ENCODE measurements at places on chromosomes 7 and 10.

- DNase-seq, result no peak
Measured at GRCh38 chr7:144854839-144855424, 19.1 kb upstream of the TPK1 start.

- no peak for DNase-seq
Measured at GRCh38 chr7:150797661-150798060, 2.5 kb downstream of the TMEM176B start.

GRCh38 chr10:6101181-6101580 lies 12.3 kb downstream of the RBM17 start:
- DNase-seq, result no peak

GRCh38 chr10:4136121-4136520 lies 351.1 kb upstream of the KLF6 start:
- no peak for DNase-seq

DNA sequence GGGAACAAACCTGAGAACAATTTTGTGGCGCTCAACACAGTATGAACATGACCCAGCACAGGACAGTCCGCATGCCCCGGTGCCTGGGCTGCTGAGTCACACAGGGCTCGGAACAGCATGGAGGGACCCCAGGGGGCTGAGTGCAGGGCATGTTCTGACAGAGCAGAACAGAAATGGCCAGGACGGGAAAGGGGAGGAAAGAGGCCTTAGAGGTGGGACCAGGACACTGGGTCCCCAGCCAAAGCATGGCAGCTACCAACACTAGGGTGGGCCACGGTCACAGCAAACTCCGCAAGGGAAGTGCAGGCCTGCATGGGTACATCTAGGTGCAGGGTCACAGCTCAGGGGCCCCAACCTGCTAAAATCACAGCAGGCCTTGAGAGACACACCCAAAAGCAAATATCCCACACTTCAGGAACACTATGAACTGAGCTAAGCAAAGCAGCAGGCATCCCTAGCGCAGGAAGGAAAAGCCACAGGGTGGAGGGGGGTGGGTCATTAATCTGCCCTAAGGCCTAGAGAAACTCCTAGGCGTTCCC lies 5.6 kb downstream of the IMPDH1 start:
- no peak for DNase-seq

DNA sequence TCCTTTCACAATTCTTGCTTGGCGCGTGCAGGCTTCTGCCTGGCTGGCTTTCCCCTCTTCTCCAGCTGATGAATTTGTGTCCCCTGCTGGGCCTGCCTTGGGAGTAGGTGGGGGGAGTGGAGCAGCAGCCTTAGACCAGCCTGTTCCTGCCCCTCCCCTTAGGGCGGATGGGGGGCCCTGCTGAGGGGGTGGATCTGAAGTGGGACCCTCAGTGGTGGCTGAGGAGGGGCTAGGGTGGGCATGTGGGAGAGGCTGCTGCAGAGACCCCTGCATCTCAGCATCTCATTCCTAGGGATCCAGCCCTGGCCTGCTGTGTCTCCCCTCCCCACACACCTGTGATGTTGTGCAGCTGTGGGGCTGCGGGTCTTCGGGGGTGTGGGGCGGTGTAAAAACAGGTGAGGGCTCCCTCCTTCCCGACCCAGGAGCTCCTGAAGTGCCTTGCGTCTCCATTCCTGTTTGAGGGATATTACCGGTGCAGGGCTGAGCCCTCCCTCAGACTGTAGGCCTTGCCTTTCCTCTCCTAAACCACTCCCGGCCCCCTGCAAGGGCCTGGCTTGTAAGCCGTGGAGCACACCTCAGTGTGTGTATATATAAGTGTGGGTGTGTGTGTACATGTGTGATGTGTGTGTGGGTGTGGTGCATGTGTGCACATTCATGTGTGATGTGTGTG lies 24.7 kb downstream of the ADCYAP1R1 start:
- no peak for DNase-seq

DNA sequence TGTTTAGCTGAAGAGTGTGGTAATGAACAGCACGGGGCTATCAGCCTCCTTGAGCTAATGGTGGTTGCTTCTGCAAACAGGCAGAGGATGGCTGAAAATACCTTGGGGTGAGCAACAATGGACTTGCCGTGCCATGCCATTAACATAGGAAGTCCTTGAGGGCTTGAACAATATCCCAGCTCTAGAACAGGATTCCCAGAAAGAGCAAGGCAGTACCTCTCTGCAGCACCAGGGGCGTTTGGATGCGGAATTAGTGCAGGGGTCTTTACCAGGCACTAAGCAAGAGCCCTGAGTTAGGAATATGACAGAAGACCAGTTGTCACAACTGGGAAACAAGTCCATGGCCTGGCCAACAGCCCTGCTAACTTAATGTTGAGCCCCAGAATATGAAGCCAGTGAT lies 143.2 kb upstream of the COBL start:
- no peak for DNase-seq

- no peak for DNase-seq
Measured at GRCh38 chr7:139777133-139777891, 486 bp downstream of the HIPK2 start.

GRCh38 chr7:699476-700170 lies 26.9 kb upstream of the DNAAF5 start:
- no peak for DNase-seq

DNA sequence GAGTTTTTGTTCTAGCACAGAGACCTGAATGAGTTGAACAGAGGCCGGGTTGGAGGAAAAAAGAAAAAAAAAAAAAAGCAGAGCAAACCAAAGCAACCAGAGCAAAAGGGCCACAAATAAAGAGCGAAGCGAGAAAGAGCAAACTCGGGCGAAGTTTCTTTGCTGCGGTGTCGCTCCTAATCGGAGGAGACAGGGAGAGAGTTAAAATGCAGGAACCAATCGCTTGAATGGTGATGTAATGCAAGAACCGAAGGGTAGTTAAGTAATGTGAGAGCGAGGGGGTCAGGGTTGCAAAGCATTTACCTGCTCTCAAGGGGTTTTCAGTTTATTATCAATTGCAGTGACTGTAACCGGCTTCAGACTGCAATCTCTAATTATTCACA lies 271.7 kb downstream of the TRIL start:
- no peak for DNase-seq

GRCh38 chr10:59799421-59799820 lies 46.2 kb upstream of the MRLN start:
- DNase-seq, result no peak

GRCh38 chr7:113561446-113561845 lies 357.4 kb downstream of the PPP1R3A start:
- DNase-seq, result no peak

DNA sequence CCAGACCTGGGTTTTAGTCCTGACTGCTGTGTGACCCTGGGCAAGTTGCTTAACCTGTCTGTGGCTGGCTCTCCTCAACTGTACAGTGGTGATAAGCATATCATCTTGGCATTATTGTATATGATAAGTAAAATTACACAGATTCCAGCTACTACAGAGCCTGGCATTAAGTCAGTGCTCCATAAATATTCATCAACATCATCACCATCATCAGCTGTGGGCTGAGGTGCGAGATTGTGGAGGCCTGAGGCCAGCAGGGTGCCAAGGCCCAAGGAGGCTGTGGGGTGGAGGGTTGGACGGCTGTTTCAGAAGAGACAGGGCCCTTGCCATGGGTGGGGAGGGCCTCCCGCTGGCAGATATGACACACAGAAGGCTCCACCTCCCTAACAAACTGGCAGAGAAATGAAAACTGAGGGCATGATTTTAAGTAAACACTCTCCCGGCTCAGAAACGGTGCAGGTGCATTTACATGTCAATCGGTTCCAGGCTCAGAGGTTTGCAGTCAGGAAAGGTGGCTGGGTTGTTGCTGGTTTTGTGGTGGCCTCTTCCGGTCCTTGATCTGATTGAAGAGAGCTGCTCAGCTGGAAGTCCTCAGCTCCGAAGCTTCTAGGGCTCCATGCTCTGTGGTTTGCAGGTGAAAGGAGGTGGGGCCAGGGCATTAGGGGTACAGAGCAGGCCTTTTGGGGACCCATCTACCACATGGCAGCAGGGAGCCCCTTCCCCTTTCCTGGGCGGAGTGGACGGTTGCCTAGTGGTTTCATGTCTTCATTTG lies 10.2 kb downstream of the CRYGN start:
- DNase-seq, result no peak

DNA sequence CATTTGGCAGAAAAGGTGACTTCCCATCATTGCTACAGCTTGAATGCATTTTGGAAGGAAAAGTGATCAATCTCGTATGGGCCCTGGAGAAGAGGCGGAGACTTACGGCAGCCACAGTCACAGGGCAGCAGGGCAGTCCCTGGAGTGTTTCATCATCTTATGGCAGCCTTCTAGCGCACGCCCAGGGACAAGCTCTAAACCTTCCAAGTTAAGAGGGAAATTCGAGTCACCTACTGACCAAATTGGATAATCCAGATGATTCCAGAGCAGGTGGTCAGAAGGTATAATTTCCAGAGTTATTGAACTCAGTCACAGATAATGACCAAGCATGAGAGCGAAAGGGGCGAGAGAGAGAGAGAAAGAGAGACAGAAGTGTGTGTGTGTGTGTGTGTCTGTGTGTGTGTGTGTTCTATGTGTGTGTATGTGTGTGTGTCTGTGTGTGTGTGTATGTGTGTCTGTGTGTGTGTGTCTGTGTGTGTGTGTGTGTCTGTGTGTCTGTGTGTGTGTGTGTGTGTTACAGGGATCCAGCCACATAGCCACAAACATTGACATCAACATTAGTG lies 123.7 kb upstream of the ADAM12 start:
- no peak for DNase-seq

DNA sequence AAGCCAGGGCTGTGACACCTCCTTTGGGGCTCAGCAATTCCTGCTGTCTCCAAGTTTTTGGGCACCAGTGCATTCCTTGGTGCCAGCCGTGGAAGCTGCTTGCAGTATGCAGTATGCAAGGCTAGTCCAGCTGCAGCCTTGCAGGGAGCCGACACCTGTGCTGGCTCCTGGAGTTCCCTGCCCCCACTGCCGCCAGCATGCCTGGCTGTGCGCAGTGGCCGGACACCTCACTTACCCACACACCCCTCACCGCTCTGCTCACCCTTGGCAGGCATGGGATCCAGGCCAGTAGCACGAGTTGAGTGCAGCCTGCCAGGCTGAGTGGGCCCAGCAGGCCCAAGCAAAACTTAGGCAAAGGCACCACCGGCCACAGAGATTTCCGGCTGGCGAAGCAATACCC lies 77.4 kb downstream of the SAMD9 start:
- no peak for DNase-seq

- DNase-seq, result no peak
Measured at GRCh38 chr7:1569016-1569415, 816 bp downstream of the PSMG3 start.

- DNase-seq, result no peak
Measured at GRCh38 chr7:25851332-25852210, 300.4 kb upstream of the NFE2L3 start.

DNA sequence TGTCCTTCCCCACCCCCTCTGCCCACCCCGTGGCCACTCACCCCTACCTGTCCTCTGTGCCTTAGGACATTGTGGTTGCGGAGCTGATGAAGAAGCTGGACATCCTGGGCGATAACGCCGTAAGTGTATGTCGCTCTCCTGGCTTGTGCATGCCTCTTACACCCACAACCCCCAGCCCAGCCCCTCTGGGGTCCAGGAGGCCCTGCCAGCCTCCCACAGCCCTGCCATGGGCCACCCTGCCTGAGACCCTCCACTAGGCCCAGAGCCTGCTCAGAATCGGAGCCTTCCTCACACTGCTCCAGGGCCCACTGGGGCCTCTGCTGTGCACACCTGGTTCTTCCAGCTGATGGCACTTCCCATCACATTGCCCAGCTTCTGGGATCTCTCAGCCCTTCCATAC lies 36.8 kb upstream of the DPYSL4 start:
- no peak for DNase-seq

DNA sequence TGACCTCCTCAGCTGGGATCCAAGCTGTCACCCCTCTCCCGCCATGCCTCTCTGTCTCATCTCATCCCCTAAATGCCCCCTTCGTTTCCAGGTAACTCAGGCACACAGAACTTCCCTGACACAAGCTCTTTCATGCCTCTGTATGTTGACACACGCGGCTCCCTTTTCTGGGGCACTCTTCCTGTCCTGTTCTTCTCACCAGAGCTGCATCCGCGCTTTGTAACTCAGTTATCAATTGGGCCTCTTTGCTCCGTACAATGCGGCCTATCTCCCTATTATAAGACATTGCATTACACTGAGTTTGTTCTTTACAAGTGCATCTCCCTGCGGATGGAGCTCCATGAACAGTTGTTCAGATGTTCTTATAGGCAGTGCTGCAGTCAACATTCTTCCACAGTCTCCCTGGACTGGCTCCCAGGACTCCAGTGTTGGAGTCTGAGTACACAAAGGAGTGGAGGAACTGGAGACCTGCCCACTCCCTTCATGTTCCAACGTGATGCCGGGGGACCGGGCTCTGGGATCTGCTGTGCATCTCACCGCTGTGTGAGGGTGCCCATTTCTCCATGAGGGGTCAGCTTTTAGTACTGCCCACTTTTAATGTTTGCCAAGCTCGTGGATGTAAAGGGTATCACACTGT lies 56.9 kb upstream of the TNS3 start:
- no peak for DNase-seq

DNA sequence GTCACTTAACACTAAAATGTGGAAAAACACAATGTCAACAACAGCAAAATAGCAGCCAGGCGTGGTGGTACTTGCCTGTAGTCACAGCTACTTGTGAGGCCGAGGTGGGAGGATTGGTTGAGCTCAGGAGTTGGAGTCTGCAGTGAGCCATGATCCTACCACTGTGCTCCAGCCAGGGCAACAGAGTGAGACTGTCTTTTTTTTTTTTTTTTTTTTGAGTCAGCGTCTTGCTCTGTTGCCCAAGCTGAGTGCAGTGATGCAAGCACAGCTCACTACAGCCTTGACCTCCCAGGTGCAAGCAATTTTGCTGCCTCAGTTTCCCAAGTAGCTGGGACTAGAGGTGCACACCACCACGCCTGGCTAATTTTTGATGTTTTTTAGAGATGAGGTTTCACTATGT lies 6.1 kb downstream of the KCTD7 start:
- no peak for DNase-seq

DNA sequence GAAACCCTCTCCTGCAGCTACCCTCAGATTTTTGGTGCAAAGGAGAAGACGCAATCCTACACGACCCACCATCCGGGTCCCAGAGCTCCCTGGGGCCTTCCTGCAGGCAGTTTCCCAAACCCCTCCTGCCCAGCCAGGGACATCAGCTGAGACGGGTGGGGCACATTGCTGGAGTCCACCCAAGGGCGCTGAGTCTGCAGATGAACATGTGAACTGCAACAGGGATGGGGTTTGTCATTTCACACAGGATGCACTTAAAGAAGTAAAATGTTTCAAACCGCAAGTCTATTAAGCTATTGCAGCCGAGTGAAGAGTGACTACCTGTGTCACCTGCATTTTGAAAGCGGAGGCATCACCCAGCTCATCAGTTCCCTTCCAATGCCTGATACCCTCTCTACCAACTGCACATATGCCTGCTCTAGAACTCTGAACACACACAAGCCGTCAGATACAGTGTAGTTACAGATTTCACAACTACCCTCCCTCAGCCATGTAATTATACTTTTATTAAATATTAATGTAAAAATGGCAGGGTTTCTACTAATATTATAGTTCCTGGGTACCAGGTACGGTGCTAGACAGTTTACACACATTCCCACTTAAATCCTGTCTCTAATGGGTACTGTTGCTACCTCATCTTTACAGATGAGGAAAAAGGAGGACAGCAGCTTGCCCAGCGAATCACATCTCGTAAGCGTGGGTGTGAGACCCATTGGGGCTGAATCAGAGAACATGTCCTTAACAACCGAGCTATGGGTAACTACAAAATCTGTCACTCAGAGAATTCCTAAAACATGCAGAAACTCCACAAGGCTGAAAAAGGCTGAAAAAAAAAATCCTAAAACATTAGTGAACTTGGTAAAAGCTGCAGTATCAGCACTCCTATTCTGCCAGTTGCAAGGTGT lies 71.2 kb downstream of the GRB10 start:
- no peak for DNase-seq

- no peak for DNase-seq
Measured at GRCh38 chr10:124152139-124153022, 59.0 kb upstream of the CHST15 start.

- no peak for DNase-seq
Measured at GRCh38 chr10:51421853-51422252, 277.5 kb downstream of the CSTF2T start.

Measured in stimulated activated CD4-positive, alpha-beta T cell treated with anti-CD3 and anti-CD28 coated beads, Interleukin-1b, Interleukin-23, amount 100 ng/mL, for 1 hour (primary cell).